Muscle of back (tissue), 13 donors: ENCODE measurements at places on chromosomes 2 and 18. TPM values are rescaled to one million over a fixed set of nuclear protein-coding genes. Genes with fewer than 3 reads are reported as not detected.

GRCh38 chr18:34659579-34660517 lies 50.2 kb upstream of the DTNA start:
- DNase-seq = peak; percentile 86

- no peak for DNase-seq
Measured at GRCh38 chr2:118031566-118031965, 17.7 kb upstream of the CCDC93 start.

DNA sequence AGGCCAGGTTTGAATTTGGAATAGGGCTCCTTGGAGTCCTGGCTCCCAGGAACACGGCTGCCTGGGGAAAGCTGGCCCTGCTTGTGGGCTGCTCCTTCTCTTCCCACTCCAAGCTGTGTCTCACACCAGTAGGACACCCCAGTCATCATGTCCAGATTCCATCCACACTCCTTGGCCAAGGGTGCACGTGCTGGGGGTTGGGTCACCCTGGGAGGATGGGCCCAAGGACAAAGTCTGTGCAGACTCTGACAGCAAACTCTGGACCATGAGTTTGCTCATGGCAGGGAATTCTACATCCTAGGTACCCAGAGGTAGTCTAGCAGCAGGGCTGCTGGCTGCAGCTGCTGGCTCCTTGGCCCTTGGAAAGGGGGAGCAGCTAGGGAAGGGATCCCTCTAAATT lies 102.4 kb upstream of the EPAS1 start:
- DNase-seq = no peak

The RUFY4 gene
- not detected for polyA plus RNA-seq

DNA sequence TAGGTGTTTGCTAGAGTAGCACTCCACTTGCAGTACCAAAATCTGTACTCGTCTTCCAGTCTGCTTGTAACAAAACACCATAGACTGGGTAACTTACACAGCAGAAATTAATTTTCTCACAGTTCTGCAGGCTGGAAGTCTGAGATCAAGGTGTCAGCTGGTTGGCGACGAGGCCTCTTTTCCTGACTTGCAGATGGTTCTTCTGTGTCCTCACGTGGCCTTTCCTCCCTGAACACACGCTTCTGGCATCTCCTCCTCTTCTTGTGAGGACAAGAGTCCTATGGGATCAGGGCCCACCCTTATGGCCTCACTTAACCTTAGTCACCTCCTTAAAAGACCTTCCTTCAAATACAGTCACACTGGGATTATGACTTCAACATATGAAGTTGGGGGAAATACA lies 493.5 kb upstream of the MYT1L start:
- no peak for DNase-seq

The ANKRD62 gene
- polyA plus RNA-seq = not detected

The MAL gene
- polyA plus RNA-seq = 3.8 TPM
